ENCODE measurements at places on chromosomes 16 and 17.

DNA sequence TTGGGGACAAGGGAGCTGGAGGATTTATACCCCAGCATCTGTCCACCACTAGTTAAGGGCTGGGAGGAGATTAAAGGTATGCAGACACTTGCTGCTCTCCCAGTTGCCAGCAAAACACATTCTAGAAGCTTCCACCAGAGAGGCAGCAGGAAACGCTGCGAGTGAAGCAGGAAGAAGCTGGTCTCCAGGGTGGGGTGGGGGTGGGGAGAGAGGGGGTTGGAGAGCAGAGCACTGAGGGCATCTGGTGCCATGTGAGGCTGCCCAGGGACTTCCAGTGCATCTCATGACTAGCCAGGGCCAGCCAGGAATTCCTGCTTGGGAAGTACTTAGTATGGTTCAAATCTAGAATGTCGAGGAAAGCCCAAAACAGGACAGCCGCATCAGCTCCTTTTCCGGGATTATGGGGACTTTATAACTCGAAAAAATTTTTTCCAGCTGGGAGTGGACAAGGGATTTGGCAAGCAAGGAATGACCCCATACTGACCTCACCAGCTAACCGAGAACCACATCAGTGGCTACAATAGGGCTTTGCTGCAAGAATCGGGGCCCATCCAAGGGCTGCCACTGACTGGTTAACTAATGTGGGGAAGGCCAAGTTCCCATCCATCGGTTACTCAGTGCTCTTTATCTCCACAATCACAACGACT, 26.2 kb upstream of the AXIN2 start:
- no peak for DNase-seq

DNA sequence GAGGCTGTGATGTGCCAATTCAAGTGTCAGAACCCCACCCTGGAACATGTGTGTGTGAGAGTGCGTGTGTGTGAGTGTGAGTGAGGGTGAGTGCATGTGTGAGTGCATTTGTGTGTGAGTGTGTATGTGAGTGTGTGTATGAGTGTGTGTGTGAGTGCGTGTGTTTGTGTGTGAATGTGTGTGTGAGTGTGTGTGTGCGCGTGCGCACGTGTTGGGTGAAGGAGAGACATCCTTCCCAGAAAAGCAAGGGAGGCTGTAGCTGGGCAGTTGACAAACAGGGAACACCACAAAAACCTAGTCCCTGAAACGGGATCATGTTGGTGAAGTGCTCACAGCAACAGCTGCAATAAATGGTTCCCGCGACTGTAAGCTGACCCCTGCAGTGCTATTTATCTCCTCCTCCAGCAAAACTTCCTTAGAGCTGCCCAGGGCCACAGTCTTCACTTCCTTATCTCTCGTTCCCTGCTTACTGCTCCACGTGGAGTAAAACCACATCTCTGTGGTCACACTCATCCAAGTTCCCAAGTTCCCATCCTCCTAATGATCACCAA, 40.1 kb upstream of the RPL38 start:
- no peak for DNase-seq

DNA sequence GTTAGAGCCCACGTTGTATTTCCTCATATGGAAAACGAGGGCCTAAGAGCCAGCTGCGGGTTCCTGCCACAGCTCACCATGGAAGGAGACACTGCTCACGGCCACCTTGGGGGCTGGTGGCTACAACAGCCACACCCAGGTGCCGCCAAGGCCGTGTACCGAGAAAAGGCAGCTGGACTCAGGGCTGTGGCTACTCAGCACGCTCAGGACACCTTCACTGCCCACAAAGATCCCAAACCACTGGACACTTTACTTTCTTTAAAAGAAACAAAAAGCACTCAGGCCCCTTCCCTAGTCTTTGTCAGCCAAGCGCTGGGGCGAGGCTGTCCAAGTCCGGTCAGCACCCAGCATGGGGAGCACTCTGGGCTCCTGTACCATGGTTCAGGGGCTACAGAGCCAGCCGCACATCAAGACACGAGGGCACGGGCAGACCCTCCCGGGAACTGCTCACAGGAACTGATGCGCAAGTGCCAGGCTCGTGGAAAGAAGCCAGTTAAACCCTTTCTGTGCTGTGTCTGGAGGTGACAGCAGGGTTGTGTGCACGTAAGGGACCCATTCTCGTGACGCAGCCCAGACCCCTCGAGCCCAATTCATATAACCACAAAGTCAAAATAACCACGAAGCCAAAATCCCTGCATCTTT, 18.5 kb downstream of the SLC16A3 start:
- no peak for DNase-seq

DNA sequence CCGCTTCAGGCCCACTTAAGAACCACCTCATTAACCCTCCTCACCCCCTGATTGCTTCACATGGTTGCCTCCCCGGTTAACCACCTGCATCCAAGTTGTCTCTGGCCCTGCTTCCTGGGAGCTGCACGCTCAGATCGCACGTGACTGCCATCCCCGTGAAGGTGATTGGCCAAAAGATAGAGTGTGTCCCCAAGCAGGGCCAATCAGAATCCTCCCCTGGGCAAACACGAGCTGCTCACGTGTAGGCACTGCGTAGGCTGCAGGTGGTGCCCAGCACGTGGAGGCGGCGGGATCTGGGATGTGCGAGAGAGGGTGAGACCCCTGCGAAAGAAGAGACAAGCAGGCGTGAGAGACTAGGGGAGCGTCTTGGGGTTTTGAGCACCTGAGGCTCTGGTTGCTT, 111.8 kb upstream of the CRHR1 start:
- DNase-seq, result no peak

DNA sequence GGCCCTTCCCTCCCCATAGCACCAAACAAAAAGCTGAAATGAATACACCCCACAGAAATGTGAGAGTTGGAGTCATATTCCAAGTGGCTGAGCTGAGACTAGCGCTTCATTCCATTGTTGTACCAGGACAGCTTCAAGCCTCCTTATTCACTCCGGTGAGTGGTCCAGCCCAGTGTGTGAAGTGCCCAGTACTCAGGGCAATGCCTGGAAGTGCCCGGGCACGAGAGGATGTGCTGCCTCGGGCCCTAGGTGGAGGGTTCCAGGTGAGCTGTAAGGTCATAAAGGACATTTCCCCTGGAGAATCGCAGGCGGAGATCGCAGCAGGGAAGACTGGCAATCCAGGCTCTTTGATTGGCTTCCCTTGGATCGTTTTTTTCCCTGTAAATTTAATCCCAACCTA, 5.4 kb upstream of the CYLD start:
- DNase-seq, result no peak

DNA sequence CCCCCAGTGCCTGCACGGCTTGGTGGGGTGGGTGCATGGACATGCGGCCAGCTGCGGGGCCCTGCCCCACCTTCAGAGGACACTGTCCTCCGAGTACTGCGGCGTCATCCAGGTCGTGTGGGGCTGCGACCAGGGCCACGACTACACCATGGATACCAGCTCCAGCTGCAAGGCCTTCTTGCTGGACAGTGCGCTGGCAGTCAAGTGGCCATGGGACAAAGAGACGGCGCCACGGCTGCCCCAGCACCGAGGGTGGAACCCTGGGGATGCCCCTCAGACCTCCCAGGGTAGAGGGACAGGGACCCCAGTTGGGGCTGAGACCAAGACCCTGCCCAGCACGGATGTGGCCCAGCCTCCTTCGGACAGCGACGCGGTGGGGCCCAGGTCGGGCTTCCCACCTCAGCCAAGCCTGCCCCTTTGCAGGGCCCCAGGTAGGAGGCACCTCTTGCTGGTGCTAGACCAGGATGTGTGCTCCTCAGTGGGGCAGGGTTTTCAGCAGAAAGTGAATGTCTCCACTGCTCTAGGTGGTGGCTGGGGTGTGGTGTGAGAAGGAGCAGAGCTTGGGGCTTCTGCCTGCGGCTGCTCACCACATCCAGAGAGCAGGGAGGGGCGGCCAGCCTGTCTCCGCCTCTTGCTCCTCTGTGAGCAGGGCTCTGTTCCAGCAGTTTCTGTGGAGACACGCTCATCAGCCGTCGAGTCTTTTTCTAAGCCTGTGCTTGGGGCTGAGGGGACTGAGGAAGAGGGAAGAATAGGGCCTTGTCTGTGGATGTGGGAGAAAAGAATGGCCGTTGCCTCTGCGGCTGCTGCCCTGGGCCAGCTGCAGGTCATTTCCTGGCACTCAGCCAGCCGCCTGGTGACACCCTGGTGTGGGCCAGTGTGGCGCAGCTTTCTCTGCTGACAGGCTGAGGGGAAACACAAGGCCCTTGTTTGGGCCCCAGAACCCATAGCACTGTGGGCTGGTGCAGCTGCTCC, 2.2 kb downstream of the ZNF276 start:
- DNase-seq, result peak; percentile 90

GRCh38 chr16:20853981-20854620, 46.1 kb downstream of the DCUN1D3 start:
- DNase-seq, result no peak

- DNase-seq, result no peak
Observed at GRCh38 chr17:64777415-64778239, 115.5 kb upstream of the SMURF2 start.

DNA sequence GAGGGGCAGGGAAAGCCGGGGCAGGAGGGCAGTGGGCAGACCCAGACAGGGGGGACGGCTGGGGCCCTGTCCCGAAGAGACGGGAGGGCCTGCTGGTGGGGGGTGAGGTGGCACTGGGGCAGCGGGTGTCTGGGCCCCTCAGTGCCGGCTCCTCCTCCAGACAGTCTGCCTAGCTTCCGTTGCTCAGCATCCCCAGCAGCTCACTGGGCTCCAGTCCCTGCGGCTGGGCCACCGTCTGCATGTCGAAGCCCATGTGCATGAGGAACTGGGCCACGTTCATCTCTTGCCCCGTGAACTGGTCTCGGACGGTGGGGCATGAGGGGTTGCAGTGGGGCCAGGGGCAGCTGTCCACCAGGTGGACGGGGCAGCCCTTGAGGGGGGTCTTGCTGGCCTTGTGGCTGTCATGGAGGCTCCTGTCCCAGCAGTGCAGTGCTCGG, 5.8 kb upstream of the MYADML2 start:
- no peak for DNase-seq

DNA sequence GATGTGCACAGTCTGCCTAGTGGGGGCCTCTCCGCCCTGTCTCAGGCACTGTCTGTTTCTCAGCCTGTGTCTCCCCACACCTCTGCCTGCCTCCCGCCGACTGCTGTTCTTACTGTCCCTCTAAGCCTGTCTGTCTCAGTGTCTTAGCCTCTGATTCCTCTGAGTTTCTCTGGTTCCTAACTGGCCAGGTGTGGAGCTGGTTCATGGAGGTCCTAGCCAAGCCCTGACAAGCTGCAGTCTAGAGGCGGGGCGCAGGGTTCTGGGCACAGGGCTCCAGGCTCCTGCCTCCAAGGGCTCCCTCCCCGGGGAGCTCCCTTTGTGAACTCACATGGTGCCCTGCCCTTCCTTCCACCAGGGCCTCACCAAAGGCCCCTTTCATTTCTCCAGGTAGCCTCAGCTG, 19.4 kb downstream of the C17orf100 start:
- no peak for DNase-seq

- no peak for DNase-seq
Observed at GRCh38 chr17:41492351-41492750, 2.6 kb upstream of the KRT36 start.

- no peak for DNase-seq
Observed at GRCh38 chr16:3400446-3400778, 392 bp downstream of the ZSCAN32 start.

GRCh38 chr16:52676959-52677358, 130.0 kb upstream of the TOX3 start:
- DNase-seq, result no peak

- no peak for DNase-seq
Observed at GRCh38 chr17:4870855-4871254, 28.5 kb upstream of the C17orf107 start.

GRCh38 chr17:76593959-76594358, 8.3 kb upstream of the ST6GALNAC2 start:
- no peak for DNase-seq

GRCh38 chr16:24869033-24869432, 23.3 kb downstream of the SLC5A11 start:
- DNase-seq, result no peak

- DNase-seq, result no peak
Observed at GRCh38 chr17:79202480-79202879, 127.9 kb downstream of the ENGASE start.

DNA sequence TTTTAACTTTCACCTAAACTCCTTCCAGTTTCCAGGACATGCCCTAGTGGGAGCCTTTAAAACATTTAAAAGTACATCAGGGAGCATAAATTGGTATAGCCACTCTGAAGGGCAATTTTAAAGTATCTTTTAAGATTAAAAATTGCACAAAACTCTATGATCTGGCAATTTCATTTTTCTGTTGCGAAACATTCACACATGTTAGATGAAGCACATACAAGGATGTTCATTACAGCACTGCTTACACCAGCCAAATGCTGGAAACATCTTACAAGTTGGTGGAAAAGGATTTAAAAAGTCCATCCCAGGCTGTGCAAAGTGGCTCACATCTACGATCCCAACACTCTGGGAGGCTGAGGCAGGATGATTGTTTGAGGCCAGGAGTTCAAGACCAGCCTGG, 26.4 kb upstream of the LONP2 start:
- no peak for DNase-seq

- no peak for DNase-seq
Observed at GRCh38 chr16:90033387-90033786, 14.1 kb upstream of the DBNDD1 start.

DNA sequence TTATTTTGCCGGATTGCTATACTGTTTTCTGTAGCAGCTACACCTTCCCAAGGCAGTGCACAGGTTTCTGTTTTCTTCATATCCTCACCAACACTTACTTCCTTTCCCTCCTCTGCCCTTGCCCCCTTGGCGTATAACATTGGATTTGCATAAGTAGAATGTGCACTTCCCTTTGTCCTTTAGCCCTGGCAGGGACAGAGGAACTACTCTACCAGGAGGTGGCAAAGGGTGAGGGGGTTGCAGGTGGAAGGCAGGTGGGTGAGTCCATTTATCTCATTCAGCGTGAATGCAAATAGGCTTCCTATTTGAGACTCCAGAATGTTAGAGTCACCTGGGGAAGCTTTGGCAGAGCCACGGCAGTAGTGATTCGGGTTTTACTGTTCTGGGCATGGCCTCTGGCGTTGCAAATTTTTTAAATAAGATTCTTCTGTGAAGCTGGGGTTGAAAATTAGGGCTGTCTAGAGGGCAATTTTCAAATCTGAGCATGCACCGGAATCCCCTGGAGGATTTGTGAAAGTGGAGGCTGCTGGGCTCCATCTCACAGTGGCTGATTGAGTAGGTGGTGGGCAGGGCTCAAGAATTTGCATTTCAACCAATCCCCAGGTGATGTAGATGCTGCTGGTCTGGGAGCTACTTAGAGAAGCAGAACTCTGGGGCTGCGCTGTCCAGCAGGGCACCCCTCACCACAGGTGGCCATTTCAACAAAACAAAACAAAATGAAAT, 84.7 kb downstream of the PLCG2 start:
- no peak for DNase-seq

GRCh38 chr16:79838496-79839259, 238.1 kb upstream of the MAF start:
- no peak for DNase-seq
